SW480 (cell line): ENCODE measurements at places on chromosomes 13 and 19.

DNA sequence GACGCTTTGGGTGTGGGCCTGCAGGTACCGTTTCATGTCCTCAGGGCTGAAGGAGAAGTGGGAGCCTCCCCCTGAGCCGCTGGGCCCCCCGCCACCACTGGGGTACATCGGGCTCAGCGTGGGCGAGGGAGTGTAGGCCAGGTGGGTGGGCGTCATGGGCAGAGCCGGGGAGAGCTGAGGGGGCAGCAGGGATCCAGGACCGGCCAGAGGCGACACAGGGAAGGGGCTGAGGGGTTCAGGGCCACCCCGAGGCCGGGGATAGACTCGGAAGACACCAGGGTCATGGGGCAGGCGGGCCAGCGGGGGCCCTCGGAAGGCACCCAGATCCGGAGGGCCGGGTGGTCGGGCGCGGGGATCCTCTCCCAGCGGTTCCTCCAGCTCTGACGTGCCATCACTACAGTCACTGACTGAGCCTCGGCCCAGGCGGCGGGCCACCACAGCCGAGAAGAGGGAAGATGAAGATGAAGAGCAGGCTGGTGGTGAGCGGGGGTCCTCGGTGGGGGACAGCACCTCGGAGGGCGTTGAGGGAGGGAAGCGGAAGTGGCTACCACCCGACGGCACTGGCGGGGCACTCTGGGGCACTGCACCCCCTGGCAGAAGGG is 5.7 kb downstream of the ERF start:
- DNase-seq = no peak

DNA sequence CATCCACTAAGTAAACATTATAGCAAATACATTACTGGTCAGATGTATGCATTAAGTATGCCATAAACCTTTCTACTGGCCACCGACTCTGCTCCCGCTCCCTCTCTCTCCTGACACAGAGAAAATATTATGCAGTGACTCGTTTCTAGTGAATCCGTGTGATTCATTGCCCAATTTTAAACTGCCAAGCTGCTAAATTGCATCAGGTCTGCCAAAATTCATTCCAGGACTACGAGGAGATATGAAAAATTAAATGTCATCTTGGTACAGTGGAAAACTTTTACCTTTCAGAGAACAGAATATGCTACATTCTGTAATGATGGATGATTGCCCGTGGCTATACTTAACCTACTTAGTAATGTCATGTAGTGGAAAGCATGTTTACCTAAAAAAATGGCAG is 368.8 kb upstream of the TSHZ3 start:
- DNase-seq = no peak

- DNase-seq = no peak
Observed at GRCh38 chr13:69567514-69567913, 540.1 kb upstream of the ATXN8OS start.

DNA sequence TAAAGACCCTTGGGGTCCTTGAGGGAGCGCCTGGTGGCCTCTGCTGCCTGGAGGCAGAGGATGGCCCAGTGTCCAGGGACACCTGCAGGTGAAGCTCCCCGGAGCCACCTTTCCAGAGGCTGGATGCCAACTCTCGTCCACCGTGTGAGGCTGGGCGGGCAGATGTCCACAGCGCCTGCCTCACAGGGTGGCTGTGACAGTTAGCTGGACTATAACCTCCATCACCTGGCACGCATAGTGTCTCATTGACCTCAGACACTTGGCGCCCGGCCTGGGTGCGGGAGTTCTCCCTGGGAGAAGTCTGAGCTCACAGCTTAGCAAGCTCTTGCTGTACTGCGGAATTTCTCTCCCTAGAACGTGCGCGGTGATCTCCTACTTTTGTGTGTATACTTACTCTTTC is 9.8 kb downstream of the BICRA start:
- no peak for DNase-seq

- no peak for DNase-seq
Observed at GRCh38 chr13:108733022-108733560, 103.7 kb downstream of the MYO16 start.

DNA sequence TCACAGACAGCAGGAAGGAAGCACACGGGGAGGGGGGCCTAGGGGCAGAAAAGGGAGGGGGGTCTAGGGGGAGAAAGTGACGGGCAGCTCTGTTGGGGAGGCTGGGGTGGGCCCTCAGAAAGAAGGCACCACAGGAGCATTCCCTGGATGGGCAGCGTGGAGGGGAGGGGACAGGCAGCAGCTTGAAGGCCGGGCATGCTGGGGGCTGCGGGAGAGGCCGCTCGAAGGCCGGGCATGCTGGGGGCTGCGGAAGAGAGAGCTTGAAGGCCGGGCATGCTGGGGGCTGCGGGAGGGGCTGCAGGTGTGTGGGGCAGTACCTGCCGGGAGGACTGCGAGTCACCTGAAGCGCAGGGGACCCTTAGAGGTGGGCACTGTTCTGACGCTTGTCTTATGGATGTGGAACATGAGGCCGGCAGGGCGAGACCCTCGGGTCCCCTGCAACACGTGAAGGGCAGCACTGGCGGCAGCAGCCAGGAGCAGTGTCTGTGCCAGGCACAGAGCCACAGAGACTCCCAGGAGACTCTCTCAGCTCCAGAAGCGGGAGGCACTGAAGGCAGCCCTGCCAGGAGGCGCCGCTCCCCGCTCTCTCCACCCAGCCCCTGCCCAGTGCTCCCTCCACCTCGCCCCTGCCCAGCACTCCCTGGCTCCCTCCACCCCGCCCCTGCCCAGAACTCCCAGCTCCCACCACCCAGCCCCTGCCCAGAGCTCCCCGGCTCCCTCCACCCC is 13.3 kb downstream of the ZNF787 start:
- DNase-seq = no peak

DNA sequence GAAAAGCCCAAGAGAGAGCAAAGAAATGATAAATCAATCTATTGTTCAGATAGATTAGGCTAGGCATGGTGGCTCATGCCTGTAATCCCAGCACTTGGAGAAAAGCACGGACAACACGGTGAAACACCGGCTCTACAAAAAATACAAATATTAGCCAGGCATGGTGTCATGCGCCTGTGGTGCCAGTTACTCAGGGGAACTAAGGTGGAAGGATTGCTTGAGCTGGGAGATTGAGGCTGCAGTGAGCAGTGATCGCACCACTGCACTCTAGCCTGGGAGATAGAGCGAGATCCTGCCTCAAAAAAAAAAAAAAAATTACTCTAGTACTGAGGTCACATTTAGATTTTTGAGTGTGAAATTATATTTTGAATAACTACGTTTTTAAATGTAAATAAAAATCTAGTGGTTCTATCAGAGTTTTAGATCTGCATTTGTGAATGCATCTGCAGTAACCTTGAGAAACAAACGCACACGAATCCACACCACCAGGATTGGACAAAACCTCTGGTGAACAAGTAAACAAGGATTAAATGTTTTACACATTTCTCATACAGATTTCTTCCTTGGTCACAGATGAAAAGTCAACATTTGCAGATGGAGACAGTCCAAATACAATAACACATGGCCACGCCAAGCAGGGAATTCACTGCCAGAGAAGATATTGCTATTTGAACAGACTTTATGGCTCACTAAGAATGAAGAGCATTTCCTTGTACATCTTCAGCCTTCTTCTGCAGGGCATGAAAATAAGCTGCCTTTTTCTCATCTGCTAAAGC is 917.6 kb downstream of the PCDH9 start:
- no peak for DNase-seq

GRCh38 chr13:99282264-99283231 is 24.4 kb upstream of the GPR18 start:
- DNase-seq = no peak

DNA sequence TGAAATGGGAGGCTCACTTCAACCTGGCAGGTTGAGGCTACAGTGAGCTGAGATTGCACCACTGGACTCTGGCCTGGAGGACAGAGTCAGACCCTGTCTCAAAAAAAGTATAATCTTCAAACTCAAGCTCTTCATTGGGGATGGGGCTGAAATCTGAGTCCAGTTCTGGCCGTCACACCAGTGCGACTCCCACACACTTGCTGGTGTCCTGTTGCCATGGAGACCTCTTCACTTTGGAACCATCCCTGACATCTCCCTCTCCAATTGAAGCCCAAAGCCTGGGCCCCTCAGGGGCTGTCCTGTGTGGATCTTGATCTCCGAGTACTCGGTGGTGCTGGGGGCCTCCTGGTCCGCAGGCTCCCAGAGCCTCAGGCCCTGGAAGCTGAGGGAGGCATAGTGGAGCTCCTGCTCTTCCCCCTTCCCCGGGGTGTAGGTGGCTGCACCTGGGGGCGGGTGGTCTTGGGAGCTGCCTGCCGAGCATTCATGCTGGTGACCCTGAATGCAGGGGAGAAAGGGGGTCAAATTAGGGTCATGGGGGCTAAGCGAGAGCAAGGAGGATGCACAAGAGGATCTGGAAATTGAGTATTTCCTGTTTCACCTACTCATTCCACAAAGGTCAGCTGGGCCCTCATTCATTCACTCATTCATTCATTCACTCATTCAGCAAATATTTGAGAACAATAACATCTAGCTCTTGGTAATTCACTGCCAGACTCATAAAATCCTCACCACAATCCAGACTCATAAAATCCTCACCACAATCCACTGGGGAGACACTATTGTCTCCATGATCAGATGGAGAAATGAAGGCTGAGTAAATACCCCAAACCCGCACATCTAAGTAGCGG is 11.0 kb downstream of the SIGLEC11 start:
- no peak for DNase-seq

- DNase-seq = no peak
Observed at GRCh38 chr13:45362939-45363338, 22.0 kb upstream of the TPT1 start.

DNA sequence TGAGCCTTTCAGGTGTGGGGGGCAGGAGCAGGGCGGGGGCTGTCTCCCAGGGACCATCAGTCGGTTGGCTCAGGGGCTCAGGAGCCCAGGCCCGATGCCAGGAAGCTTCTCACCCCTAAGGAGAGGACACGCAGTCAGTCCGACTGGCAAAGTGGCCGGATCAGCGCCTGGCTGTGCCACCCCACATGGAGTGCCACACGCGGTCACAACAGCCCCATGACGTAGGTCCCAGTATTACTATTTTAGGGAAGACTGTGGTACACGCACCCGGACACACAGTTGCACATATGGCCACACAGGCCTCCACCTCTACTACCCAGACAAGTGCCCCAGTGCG is 29.3 kb upstream of the GRTP1 start:
- no peak for DNase-seq

DNA sequence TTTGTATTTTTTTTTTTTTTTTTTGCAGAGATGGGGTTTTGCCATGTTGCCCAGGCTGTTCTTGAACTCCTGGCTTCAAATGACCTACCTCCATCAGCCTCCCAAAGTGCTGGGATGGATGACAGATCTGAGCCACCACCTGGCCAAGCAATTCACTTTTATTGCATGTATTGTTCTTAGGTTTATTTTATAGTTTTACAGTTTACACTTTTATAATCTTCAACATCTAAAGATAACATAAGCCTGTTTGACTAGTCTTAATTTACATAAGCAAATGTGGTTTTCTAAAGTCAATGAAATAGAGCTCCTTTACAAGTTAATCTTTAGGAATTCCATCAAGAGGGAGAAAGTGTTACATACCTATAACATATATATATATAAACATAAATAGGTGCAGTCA is 9.5 kb upstream of the MPV17L2 start:
- DNase-seq = no peak

GRCh38 chr13:83503424-83503823 is 378.9 kb downstream of the SLITRK1 start:
- no peak for DNase-seq

DNA sequence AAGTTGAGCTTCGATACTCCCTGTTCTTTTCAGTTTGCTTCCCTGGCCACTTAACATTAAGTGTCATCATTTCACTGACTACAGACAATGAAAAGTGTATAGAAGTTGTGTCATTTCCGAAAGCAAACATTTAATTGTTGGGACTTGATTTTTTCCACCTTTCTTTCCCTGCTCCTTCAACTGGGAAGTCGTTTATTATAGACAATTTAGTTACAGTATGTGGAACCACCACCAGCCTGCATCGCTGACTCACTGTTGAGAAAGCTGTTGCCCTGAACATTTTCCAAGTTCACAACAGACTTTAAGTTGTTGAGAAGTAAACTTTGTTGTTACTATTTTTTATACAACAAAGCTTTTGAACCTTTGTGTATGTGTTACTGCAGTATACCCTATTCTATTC is 788.4 kb upstream of the PRR20A start:
- DNase-seq = no peak

GRCh38 chr13:68380041-68380973 is 1150.2 kb upstream of the PCDH9 start:
- DNase-seq = no peak

DNA sequence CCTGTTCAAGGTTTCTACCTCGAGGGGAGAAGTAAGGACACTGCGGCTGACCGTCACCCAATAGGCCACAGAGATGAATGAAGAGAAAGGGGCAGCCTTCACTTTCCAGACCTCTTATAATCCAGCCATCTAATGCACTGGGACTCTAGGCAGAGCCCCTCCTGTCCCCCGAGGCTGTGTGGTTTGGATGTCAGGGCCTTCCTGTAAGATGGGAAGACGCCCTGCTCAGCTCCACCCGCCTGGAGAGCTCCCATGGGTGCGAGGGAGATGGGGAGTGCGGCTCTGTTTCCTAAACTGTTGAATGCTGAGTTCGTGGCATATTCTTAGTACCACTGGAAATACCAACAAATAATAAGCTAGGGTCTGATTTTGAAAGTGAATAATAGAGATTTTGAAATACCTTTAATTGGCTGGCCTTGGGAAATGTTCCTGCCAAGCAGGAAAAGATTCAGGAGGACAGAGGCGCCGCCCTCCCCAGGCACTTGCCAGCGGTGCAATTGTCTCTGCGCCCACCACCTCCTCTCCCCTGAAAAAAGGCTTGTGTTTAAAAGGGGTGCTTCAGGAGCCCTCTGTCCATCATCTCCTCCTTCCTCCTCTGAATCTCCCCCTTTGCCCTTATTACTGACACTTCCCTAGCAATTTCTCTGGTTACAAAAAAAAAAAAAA is 85.4 kb upstream of the GPR183 start:
- no peak for DNase-seq

DNA sequence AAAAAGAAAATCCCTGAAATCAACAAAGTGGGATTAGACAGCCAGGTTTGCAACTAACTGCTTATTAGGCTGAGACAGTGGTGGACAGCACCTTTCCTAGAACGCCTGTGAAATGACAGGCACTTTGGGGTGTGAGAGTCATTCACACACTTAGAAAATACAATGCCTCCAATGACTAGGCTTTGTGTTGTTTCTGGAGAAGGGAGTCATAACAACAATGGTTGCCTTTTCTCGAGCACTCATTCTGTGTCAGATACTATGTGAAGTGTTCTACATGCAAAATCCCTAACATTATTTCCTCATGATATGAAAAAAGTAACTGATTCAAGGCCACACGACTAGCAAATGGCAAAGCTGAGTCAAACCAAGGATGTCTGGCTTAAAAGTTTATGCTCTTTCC is 41.2 kb downstream of the SACS start:
- DNase-seq = no peak
